ENCODE measurements at places on chromosomes 3 and 15.

DNA sequence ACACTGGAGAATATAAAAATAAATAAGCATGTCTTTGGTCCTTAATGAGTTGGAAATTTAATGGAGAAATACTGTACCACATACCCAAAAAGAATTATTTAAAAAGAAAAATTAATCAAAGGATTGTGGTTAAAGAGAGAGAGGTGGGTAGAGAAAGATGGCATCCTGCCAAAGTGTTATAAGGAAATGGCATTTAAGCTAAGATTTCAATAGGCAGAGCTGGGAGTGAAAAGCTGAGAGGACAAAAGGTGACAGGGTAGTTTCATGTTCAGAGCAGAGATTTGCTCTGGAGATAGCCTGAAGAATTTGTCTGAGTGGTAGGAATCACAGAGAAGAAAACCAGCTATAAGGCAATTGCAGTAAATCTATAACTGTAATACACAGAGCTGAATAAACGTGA is 181.0 kb downstream of the SI start:
- H3K4me3 ChIP-seq = no peak overlapping the region
- no peak overlapping the region for H3K27ac ChIP-seq
- H3K27me3 ChIP-seq = no peaks in the 10 kb centered on the region
- H3K36me3 ChIP-seq = no peaks in the 10 kb centered on the region

DNA sequence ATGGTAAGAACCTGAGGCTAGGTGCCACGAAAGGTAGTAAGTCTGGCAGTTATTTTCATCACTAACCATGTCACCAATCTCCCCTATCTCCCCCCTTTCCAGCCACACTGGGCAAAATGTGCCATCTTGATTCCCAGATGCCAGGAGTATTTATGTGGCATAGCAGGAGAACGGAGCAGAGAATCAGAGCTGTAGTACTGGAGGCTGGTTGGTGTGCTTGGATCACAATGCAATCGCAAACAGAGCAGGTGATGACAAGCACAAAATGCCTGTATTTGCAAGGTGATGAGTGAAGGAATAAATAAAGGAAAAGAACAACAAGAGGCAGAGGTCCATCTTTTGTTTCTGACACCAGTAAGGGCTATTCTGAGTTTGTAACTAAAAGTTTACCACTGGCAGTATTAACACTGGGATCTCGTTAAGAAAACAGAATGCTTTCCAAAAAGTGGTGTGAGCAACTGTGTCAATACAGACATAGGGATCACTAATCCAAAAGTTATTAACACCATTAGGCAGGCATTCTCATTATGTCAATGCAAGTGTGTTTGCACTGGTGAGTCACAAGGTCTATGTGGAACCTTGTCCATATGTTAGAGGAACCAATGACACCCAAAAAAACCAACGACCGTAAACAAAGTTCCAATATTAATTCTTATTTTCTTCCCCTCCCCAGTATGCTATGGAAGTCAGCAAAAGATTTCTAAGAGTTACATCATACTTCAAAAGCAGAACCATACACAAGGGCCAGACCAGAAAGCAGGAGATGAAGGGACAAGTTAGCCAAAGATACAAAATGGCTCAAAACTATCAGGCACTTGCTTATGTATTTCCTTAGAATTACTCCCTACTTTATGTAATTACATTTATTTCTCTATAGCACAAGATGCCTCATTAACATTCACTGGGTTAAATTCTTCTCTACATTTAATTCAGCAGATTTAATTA is 556.6 kb downstream of the FOXP1 start:
- no peak for DNase-seq
- no peak overlapping the region for H3K4me3 ChIP-seq
- no peaks in the 10 kb centered on the region for H3K27me3 ChIP-seq

DNA sequence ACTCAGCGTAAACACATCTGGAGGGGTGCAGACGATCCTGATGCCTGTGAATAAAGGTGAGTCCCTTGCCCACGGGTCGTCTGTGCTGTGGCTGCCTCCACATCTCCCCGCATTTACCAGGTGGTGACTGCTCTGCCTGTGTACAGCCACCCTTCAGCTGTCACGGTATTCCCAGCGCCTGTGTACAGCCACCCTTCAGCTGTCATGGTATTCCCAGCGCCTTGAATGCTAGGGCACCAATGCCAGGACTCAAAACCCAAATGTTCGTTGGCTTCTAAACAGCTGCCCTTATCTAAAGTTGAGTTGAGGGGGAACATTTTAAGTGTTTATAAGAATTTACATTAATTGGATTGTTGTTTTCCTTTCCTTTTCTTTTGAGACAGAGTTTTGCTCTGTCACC is 27.4 kb downstream of the MAP6D1 start:
- no peaks in the 10 kb centered on the region for H3K4me1 ChIP-seq
- H3K4me3 ChIP-seq = no peak overlapping the region
- H3K27ac ChIP-seq = no peak overlapping the region
- no peaks in the 10 kb centered on the region for H3K27me3 ChIP-seq
- DNase-seq = no peak

DNA sequence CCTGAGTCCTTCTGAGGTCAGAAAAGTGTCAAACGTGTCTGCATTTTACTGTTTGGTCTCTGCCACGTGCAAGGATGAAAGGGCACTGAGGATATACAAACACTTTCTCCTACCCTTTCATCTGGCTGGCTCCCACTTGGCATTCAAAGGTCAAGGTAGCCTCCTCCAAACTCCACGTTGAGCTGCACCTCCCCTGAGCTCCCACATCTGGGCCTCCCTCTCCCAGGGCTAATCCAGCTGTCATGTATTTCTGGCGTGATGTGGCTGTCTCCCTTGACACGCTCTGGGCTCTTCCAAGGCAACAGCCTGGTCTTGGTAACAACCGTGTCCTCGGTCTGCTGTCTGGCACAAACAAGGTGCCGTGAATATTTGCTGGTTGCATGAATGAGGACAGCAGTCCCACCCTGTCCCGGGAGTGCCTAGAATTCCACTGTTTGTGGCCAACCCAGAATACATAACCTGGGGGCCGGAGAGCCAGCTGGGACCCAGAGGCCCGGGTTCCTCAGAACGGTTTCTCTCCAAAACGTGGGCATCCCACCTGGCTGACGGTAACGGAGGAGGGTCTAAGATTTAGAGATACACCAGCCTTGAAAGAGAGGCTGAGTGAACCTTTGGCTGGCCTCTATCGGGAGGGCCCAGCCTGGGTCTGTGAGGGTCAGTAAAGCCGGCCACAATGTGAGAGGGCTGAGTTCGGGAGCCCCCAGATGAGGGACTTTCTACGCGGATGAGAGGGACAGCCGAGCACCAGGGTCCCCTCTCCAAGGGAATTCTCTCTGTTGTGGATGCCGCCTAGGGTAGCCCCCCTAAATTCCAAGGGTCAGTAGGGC is 767 bp downstream of the GLT8D1 start:
- H3K27ac ChIP-seq = peak overlapping the region; percentile 93
- peaks cover 41% of the 10 kb centered on the region for H3K4me1 ChIP-seq
- peak overlapping the region; percentile 96 for H3K4me3 ChIP-seq
- H3K27me3 ChIP-seq = no peaks in the 10 kb centered on the region
- peak; percentile 26 for DNase-seq

DNA sequence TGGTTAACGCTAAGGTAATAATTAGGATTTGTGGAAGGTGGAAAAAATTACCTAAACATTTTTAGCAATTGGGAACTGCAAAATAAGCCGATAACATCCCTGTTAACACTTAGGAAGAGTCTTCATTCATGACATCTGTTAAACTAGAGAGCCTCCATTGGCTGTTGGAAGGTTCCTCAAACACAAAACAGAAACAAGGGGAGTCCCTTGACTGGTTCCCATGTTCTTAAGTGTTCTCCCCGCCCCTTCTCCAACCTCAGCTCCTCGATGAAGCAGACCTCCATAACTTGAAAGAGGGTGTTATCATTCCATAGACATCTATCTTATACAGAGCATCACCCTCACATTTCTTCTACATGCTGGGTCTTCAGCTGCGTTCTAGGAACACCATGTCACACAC is 2.5 kb downstream of the SLC22A13 start:
- H3K4me3 ChIP-seq = no peak overlapping the region
- no peaks in the 10 kb centered on the region for H3K36me3 ChIP-seq
- H3K4me1 ChIP-seq = peaks cover 19% of the 10 kb centered on the region
- H3K27ac ChIP-seq = no peak overlapping the region
- DNase-seq = no peak
- H3K27me3 ChIP-seq = no peaks in the 10 kb centered on the region

DNA sequence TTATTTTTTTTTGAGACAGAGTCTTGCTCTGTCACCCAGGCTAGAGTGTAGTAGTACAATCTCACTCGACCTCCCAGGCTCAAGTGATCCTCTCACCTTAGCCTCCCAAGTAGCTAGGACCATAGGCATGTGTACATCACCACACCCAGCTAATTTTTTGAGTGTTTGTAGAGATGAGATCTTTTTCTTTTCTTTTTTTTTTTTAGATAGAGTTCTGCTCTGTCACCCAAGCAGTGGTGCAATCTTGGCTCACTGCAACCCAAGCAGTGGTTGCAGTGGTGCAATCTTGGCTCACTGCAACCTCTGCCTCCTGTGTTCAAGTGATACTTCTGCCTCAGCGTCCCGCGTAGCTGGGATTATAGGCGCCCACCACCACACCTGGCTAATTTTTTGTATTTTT is 5.2 kb downstream of the CEP97 start:
- H3K4me1 ChIP-seq = peaks cover 29% of the 10 kb centered on the region
- H3K36me3 ChIP-seq = peaks cover 61% of the 10 kb centered on the region
- no peak for DNase-seq
- no peak overlapping the region for H3K27ac ChIP-seq
- no peaks in the 10 kb centered on the region for H3K27me3 ChIP-seq
- H3K4me3 ChIP-seq = no peak overlapping the region

- no peak for DNase-seq
- no peaks in the 10 kb centered on the region for H3K4me1 ChIP-seq
- no peak overlapping the region for H3K27ac ChIP-seq
- no peak overlapping the region for H3K4me3 ChIP-seq
- H3K27me3 ChIP-seq = peaks cover 13% of the 10 kb centered on the region
- H3K36me3 ChIP-seq = no peaks in the 10 kb centered on the region
These were observed 63.1 kb upstream of the NPHP3 start for GRCh38 chr3:132785292-132785691.

DNA sequence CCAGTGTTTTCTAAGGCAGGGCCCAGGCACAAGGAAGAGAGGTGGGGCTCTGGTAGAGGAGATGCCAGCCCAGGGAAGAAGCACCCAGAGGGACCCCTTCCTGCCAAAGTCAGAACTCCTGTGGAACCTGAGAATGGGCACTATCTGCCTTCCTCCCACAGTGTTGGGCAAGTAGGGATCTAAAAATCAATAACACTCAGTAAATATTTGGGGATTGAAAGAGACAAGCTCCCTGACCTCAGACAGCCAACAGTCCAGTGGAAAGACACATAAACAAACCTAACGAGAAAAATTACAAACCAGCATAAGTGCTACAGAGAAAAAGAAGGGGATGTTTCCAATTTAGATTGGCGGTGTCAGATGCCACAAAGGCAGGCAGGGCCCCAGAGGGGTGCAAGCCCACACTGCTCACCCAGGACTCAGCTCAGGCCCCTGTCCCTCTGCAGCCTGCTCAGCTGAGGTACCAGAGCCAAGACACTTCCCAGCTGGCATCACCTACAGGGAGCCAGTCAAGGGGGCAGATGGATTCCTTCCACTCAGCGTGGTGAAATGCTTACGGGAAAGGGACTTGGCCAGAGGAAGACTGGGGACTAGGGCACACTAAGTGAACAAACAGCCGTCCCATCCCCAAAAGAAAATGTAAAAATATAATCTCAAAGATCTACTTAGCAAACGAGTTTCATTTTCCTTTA is 15.9 kb downstream of the ADCY5 start:
- H3K4me1 ChIP-seq = no peaks in the 10 kb centered on the region
- H3K27me3 ChIP-seq = peaks cover 5% of the 10 kb centered on the region
- no peaks in the 10 kb centered on the region for H3K36me3 ChIP-seq
- no peak overlapping the region for H3K4me3 ChIP-seq

DNA sequence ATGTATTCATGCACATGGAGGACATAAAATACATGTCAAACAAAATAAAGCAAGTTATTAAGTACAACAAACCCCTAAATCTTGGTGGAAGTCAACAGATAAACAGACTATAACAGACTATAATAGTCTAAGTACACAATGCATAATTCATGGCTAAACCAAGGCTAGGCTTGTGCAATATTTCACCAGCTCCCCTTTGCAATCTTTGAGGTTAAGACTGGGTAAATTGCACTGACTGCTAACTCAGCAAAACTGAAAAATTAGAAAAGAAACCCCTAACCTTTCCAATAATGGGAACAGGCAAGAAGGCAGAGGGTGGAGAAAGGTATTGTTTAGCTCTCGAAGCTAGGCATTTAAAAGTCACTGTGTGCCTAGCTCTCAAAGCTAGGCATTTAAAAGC is 304.9 kb upstream of the WNT5A start:
- no peak for DNase-seq
- H3K4me1 ChIP-seq = peaks cover 5% of the 10 kb centered on the region
- H3K27ac ChIP-seq = no peak overlapping the region
- no peaks in the 10 kb centered on the region for H3K27me3 ChIP-seq
- H3K36me3 ChIP-seq = no peaks in the 10 kb centered on the region
- H3K4me3 ChIP-seq = no peak overlapping the region

DNA sequence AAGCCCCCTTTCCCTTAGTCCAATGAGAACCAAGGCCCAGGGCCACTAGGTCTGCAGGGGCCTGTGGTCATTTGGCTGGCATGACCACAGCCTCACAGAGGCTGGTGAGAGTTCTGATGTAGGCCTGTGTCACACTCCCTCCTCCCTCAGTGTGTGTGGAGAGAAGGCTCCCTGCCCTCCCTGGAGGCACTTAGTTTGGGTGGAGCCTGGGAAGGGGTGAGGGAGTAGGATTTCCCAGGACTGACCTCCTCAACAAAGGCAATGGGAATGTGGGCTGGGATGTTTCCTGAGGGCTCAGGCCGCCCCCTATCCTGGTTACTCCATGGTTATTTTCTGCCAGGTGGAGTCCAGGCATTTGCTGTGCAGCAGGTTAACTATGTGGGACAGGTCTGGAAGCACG is 7.6 kb downstream of the TEX264 start:
- H3K4me3 ChIP-seq = no peak overlapping the region
- H3K27me3 ChIP-seq = no peaks in the 10 kb centered on the region
- peaks cover 48% of the 10 kb centered on the region for H3K36me3 ChIP-seq
- peak overlapping the region; percentile 57 for H3K27ac ChIP-seq

- peaks cover 4% of the 10 kb centered on the region for H3K27me3 ChIP-seq
- H3K36me3 ChIP-seq = no peaks in the 10 kb centered on the region
- peaks cover 49% of the 10 kb centered on the region for H3K4me1 ChIP-seq
- H3K27ac ChIP-seq = peak overlapping the region; percentile 60
- peak; percentile 15 for DNase-seq
- H3K4me3 ChIP-seq = no peak overlapping the region
These were observed 41.2 kb downstream of the MYO5C start for GRCh38 chr15:52254391-52254790.

DNA sequence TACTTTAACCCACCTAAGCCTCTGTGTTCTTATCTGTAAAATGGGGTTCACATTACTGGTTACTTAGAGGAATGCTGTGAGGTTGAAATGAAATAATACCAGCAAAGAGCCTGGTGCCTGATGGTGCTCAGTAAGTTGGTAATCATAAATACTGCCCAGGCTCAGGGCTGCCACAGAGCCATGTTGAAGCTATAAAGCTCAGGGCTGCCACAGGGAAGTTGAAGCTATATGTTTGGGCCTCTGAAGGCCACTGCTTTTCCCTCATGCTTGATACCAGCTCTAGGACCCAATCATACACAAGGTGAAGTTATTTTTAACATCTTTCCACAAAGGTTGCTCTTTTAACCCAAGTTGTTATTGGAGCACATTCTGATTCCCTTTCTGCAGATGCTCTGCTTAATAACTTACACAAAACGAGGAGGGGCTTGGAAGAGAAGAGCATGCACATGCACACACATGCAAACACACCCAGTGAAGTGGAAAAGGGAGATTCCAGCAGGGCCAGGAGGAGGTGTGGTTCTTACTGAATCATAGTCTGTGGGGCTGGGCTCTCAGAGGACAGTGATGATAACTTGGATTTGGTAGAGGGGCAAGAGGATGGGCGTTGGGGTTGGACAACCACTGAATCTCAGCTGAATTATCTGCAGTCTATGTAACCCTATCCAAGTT is 17.4 kb downstream of the PARP14 start:
- H3K36me3 ChIP-seq = peaks cover 75% of the 10 kb centered on the region
- no peaks in the 10 kb centered on the region for H3K27me3 ChIP-seq
- H3K27ac ChIP-seq = peak overlapping the region; percentile 21
- DNase-seq = no peak

All from activated CD4-positive, alpha-beta T cell treated with anti-CD3 and anti-CD28 coated beads, Interleukin-2, amount 10 ng/mL, durations not matched to agents 7 days and 5 days (primary cell).